Fibroblast of pulmonary artery (primary cell): ENCODE measurements at places on chromosomes 13 and 19.
A peak's percentile ranks its signal among the peaks of the same experiment; 100 is the strongest.

DNA sequence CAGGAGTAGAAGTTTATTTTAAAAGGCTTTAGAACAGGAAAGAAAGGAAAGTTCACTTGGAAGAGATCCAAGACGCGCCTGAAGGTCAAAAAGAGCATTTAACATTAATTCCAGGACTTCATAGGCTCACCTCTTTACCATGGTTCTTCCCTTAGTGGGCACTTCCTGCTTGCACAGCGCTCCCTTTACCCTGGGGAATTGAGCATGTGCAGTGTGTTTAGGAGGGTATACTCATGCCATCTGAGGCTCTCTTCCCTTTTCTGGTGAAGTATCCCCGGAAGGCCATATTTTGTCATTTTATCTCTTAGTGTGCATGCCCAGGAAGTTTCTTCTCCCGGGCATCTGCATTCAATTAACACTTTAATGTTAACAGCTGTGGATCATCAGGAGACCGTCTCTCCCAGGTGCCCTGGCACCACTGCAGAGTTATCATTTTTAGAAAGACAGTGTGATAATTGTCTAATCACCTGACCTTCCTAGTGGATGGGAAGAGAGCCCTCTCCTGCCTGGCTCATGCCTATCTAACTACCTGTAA lies 66.1 kb upstream of the ABCC4 start:
- DNase-seq = no peak

- DNase-seq = peak; percentile 13
Measured at GRCh38 chr13:107881362-107881761, 334.0 kb downstream of the LIG4 start.

DNA sequence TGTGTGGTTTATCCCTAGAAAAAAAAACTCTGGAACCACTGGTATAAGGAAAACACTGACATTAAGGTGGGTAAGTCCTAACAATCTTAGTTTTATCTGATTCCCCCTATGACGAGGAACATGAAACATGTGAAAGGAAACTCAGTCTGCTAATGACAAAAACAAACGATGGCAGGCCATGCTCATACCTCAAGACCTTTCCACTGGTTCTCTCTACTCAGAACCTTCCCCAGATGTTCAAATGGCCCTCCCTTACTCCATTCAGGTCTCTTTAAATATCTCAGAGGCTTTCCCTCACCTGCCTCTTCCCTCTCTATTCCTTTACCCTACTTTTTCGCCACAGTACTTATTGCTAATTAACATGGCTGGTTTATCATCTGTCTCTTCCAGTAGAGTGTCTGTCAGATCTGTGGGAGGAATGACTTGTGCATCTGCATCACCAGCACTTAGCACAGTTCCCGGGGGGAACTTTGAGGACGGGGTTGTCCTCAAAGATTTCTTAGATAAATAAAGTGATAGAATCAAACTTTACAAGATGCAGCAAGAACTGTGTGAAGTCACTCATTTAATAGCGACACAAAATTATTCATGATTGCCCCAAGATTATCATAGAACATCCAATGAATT lies 1.5 kb downstream of the TUBGCP3 start:
- DNase-seq = no peak

GRCh38 chr13:78759704-78760103 lies 100.7 kb upstream of the OBI1 start:
- DNase-seq = no peak

DNA sequence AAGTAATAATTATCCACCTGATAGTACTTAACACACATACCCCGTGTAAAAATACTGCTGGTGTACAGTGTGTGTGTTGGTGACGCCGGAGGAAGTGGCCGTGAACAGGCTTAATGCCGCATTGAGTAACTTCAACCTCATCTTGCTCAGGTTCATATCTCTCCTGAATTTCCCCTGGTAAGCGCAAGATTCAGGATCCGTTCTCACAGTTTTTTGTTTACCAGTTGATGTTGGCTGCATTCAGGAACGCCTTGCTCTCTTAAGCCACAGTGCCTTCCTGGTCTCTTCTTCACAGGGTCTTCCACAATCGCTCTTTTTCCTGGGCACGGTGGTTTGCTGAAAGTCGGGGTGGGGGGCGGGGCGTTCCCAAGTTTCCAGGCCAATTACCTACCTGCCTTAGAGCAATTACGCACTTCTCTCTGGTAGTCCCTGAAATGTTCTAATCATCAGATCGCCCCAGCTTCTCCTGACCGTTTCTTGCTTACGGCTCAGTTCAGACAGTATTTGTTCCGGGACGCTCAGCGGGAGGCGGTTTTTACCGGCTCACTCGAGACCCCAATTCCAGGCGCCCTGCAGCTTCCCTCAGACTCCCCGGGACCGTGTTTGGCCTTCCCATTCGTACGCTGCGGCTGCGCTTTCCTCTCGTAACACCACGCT lies 706 bp upstream of the DNAJC3 start:
- peak; percentile 52 for DNase-seq

DNA sequence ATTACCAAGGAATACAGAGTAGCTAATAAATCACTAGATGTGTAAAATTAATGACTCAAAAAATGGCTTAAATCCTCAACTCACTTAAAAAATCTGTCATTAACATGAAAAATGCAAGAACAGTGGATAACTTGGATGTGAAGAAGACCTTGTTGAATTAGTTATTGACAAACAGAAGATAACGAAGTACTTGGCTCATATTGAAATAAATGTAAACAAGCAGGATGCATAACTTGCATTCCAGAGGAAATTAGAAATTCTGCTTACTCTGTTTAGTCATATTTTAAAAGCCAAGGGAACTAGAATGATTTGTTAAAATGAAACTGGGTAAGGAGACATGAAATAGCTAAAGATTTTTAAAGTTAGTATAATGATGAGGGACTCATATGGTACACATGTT lies 1812.2 kb downstream of the PCDH9 start:
- peak; percentile 2 for DNase-seq

DNA sequence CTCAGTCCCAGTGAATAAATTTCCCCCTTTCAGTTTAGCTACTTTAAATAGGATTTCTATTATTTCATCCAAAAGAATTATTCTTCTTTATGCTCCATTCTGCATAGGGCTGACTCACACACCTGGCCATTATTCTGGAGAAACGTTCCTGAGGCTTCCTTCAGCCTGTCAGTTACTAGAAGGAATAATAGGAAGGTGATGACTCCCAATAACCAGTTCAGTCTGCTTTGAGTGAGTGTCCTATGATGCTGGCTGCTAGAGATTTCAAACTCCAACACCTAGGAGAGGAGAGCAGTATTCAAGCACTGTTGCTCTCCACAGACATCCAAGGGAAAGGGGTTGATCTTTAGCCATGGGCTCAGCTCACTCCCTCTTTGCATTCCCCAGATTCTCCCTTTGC lies 117.8 kb downstream of the KCTD12 start:
- DNase-seq = no peak

- no peak for DNase-seq
Measured at GRCh38 chr19:16519230-16519687, 23.0 kb downstream of the CHERP start.

DNA sequence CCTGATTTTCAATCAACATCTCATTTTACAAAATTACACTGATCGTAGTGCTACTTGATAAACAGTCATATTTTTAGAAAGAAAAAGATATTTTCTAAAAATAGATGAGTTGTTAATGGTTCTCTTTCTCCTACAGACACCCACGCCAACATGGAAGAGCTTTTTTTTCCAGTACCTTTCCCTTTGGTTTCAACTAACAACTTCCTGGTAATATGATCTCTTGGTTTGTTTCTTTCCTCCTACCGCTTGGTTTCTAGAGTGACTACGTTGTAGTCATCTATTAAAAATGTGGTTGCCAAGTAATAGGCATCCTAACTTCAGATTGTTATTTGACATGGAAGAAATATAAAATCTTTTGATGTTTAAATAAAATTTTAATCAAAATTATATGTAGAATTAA lies 189.0 kb downstream of the LACC1 start:
- DNase-seq = peak; percentile 65

- peak; percentile 38 for DNase-seq
Measured at GRCh38 chr13:32726374-32727037, 140.3 kb downstream of the PDS5B start.

DNA sequence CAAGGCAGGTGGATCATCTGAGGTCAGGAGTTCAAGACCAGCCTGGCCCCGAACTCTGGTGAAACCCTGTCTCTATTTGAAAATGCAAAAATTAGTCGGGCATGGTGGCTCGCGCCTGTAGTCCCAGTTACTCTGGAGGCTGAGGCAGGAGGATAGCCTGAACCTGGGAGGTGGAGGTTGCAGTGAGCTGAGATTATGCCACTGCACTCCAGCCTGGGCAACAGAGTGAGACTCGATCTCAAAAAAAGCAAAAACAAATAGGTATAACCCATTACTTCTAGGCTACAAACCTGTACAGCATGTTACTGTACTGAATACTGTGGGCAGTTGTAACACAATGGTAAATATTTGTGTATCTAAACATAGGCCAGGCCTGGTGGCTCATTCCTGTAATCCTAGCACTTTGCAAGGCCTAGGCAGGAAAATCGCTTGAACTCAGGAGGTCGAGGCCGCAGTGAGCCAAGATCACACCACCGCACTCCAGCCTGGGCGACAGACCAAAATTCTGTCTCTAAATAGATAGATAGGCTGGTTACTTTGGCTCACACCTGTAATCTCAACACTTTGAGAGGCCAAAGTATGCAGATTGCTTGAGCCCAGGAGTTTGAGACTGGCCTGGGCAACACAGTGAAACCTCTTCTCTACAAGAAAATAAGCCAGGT lies 63.5 kb downstream of the MYO9B start:
- no peak for DNase-seq

DNA sequence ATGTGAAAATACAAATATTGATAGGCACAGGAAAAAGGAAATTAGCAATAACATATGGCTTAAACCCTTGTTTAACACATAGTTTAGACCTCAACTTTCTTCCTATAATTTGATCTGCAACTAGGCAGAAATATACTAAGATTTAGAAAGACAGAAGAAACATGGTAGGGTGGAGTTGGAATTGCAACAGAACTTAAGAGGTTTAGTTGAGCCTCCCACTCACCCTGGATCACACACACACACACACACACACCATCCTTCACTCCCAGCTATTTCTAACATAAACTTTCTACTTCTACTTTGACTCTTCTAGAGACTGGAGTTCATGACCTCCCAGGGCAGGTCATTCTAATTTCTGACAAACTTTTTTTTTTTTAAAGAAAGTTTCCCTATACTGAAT lies 47.4 kb downstream of the FLT3 start:
- no peak for DNase-seq

- no peak for DNase-seq
Measured at GRCh38 chr19:50857366-50857765, 2.7 kb downstream of the KLK3 start.

- DNase-seq = no peak
Measured at GRCh38 chr13:99414048-99414995, 87.0 kb upstream of the TM9SF2 start.

DNA sequence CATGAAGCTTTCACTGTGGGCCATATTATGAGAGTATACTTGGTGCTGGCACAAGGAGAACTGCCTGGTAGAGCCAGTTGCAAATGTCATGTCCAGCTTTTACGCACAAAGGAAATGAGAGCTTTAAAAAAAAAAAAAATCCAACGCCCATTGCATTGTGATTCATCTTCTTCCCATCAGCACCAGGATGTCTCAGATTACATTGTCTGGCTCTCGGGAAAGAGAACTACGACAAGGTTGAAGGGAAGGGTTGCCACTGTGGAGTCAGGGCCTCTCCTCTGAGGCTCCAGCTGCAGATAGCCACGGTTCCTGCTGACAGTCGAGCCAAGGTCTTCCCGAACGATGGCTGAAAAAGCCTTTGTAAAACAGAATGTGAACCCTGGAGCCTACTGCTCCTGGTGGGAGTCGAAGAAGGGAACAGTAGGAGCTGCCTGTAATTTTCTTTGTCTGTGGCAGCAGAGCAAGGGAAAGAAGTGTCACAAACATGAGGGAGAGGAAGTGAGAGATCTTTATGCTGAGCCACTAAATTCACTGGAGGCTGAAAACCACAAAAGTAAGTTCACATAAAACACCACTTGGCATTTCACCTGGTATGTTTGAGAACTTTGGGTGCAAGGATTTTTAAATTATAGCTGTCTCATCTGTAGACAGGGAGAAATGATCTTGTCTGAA lies 704.7 kb downstream of the DIAPH3 start:
- DNase-seq = peak; percentile 84

- no peak for DNase-seq
Measured at GRCh38 chr13:75637181-75637750, 1.1 kb downstream of the LMO7 start.

DNA sequence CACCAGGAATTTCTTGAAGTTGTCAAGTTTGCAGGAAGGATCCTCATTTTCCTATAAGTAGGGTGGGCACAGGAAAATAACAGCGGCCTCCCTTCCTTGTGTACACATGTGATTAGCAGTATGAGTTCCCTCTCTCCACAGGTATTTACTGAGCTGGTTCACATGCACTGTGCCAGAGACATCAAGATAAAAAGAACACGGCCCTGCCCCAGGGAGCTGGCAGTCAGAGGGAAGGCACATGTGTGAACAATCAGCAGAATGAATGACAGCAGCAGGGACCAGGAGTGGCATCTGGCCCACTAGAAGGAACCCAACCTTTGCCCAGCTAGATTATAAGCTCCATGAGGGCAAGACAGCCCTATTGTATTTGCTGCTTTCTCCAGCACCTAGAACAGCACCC lies 13.9 kb downstream of the DOCK9 start:
- no peak for DNase-seq

DNA sequence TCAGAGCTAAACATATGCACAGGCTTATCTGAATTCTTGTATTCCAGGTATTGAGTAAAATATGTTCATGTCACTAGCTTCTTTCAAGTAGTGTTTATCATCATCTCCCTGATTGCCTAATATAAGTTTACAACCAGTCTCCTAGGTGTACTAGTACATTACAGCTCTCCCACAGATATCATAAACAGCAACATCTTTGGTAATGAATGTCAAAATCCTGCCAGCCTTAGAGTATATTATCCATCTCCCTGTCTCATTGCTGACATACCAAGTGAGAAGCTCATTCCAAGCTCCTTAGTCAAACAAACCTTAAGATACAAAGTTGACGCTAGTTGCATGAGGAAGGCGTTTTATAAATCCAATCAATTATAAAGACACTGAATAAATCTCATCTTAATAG lies 689.1 kb upstream of the GPC6 start:
- DNase-seq = peak; percentile 26

DNA sequence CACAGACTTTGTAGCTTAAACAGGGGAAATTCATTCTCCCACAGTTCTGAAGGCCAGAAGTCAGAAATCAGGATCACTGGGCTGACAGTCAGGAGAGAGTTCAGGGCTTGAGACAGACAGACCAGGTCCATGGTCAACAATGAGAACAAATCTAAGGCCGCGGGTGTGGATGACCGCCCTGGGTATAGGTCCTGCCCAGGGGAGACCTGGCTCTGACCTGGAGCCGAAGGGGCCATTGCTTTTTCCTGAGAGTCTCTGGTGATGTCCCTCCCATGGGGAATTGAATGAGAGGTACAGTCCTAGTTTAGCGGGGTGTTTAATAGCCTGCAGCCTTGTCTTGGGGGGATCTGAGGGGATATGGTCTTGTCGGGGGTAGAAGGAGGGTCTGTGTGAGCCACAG lies 25.2 kb upstream of the FBL start:
- no peak for DNase-seq

DNA sequence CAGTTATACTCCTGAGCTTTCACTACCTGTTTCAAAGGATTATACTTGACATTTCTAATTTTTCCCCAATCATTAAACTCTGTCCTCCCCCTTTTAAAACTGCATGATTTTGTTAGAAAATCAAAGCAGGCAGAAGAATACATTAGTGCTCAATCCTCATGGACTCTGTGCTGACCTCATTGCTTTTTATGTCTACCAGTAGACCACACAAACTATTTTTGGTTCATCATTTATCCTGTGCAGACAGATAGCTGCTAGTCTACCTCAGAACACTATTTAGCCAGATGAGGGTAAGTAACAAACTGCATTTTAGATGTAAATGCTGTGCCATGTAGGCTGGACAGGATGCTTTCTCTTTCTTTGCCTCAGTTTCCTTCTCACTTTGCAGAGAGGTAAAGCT lies 235.9 kb downstream of the DCT start:
- DNase-seq = no peak
